ENCODE measurements at places on chromosomes 3 and 15. TPM values are rescaled to one million over a fixed set of nuclear protein-coding genes. Genes with fewer than 3 reads are reported as not detected.

The HIGD2B gene
- total RNA-seq = not detected

The COL8A1 gene
- 720 TPM for total RNA-seq

The GOLGA8Q gene
- total RNA-seq = 0.36 TPM

The LYZL4 gene
- total RNA-seq = not detected

The SUSD5 gene
- total RNA-seq = 11.2 TPM

The CD86 gene
- total RNA-seq = 0.29 TPM

The APOD gene
- 1.4 TPM for total RNA-seq

The RTP4 gene
- 2.7 TPM for total RNA-seq

The BFSP2 gene
- not detected for total RNA-seq

The SIDT1 gene
- total RNA-seq = under 0.01 TPM

The ZNF710 gene
- total RNA-seq = 10.9 TPM

The IL12A gene
- 4.7 TPM for total RNA-seq

The CDC25A gene
- total RNA-seq = 0.88 TPM

The CKMT1B gene
- total RNA-seq = not detected

The ONECUT1 gene
- total RNA-seq = not detected

The REC114 gene
- total RNA-seq = not detected

The CLCN2 gene
- 4.3 TPM for total RNA-seq

The FRG2C gene
- total RNA-seq = not detected

The DET1 gene
- total RNA-seq = 7.6 TPM

The INTS14 gene
- total RNA-seq = 31.5 TPM

The DPPA2 gene
- total RNA-seq = not detected

The P2RY1 gene
- total RNA-seq = under 0.01 TPM

The GPR149 gene
- total RNA-seq = not detected
